ENCODE measurements at places on chromosomes 12 and 14.

GRCh38 chr12:108239378-108239777 is 99.7 kb downstream of the CMKLR1 start:
- DNase-seq, result no peak

DNA sequence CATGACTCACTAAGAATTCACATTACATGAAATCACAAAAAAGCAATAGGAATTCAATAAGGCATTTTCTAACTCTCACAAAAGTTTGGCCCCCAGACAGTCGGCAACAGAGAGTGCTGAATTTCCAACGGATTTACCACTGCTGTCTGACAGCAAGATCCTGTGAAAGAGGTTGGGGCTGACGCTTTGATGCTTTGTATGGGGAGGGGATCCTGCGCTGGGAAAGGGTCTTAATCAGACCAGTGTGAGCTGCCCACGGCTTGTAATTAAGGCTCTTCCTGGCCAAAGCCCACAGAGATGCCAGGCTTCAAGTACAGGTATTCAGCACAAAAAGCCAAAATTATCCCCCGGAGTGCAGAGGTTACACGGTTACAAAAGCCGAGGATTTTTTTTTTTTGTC is 66.8 kb upstream of the TMCC3 start:
- no peak for DNase-seq

GRCh38 chr14:67140556-67140955 is 48.7 kb upstream of the GARIN2 start:
- DNase-seq, result no peak

DNA sequence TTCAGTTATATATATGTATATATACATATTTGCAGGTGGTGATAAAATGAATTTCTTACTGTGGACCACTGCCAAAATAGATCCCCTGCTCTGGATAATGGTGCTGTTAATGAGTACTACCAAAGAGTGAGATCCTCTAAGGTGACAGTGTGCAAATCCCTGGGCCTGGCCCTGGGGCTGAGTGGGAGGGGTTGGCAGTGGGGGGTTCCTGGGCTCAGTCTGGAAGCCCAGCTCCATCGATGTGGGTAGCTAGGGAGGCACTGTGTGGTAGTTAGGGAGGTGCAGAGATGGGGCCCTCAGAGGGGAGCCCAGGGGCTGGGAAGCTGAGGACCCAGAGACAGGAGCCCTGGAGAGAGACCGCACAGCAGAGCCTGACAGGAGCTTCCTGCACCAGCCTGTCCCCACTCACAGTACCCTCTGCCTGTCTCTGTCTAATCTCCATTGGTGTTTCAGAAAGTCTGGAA is 9.1 kb downstream of the KRT8 start:
- no peak for DNase-seq

GRCh38 chr12:132729541-132730320 is 19.1 kb downstream of the PGAM5 start:
- no peak for DNase-seq

GRCh38 chr12:77847060-77847541 is 16.4 kb downstream of the NAV3 start:
- DNase-seq, result no peak

GRCh38 chr14:94051115-94051514 is 25.0 kb downstream of the OTUB2 start:
- DNase-seq, result no peak

DNA sequence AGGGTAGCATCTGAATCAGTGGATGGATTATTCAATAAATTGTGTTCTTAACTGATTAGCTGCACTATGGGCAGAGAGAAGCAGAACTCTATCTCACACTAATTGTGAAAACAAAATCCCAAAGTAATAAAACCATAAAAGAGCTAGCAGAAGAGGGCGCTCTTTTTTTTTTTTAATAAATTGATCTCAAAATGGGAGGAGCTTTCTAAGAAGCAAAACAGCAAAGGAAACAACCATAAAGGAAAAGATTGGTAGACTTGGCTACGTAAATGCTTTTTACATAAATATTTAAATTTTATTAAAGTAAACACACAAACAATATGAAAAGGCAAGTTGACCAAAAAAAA is 1.5 kb upstream of the TM7SF3 start:
- no peak for DNase-seq

GRCh38 chr12:12349711-12350665 is at the start of gene MANSC1:
TSS of gene MANSC1 (minus strand) at chr12:12350242. CDS start at chr12:12343314, 6,928 bp downstream.
- peak; percentile 53 for DNase-seq

DNA sequence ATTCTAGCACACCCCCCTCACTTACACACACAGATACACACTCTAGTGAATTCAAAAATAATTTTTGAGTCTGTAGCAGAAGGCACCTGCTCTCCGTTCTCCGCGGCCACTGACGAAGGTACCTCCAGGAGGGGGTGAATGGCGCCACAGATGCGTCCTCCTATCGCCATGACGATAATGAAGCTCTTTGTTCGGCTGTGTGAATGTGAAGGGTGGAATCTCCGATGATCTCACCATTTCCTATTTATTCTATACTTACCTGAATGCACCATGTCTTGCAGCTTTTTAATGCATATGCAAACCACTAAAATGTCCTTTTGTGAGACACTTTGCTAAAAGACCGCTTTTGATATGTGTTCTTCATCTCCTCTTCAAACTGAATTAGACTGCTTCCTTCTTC is 162.7 kb downstream of the EGLN3 start:
- DNase-seq, result no peak

- no peak for DNase-seq
These were observed 155.1 kb upstream of the FUT8 start for GRCh38 chr14:65257425-65257824.

- DNase-seq, result no peak
These were observed 489 bp downstream of the CEP290 start for GRCh38 chr12:88141425-88141773.

- peak; percentile 41 for DNase-seq
These were observed 67.0 kb downstream of the PRKCH start for GRCh38 chr14:61388173-61388975.

DNA sequence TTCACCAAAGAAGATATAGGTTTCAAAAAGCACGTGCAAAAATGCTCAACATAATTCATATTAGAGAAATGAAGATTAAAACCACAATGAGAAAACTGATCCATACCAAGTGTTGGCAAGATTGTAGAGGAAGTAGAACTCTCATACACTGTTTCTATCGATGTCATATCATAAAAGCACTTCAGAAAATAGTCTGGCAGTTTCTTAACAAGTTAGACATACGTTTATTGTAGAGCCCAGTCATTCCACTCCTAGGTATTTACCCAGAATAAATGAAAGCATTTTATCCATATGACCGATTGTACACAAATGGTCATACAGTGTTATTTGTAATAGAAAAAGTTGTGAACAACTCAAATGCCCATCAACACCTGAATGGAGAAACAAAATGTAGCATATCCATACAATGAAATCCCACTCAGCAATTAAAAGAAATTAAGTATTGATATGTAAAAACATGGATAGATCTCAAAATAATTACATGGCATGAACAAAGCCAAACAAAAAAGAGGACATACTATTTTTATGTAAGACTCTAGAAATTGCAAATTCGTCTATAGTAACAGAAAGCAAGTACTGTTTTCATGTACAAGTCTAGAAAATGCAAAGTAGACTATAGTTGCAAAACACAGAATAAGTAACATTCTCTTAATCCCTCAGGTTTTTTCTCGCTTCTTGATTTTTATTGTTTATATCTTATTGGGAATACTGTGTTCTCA is 41.0 kb downstream of the USP15 start:
- DNase-seq, result no peak

GRCh38 chr12:121038861-121039668 is at the start of gene OASL:
TSS of gene OASL (minus strand) at chr12:121039246. CDS start at chr12:121038971, 275 bp downstream.
- peak; percentile 51 for DNase-seq

GRCh38 chr12:57899010-57899662 is 42.2 kb upstream of the ATP23 start:
- DNase-seq, result peak; percentile 79

- no peak for DNase-seq
These were observed 163.5 kb downstream of the KIF26A start for GRCh38 chr14:104301731-104302460.

GRCh38 chr12:92562063-92562734 is 140.6 kb upstream of the PLEKHG7 start:
- no peak for DNase-seq

DNA sequence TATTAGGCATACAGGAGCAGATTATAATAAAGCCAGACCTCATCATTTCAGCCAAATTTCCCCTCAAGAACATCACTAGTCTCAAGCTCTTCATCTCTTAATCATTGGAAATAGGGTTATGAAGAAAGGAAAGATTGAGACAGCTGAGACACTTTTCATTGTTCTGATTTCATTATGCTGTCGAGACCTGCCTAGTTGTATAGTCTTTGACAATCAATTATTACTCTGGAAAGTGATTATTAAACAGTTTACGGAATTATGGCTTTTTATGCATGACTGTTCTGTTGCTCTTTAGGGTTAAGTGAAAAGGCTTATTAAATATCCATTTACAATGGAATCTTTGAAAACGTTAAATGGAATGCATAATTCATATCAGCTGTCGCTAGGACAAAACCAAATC is 48.3 kb downstream of the TTC6 start:
- no peak for DNase-seq

- DNase-seq, result no peak
These were observed 29.8 kb downstream of the BCL11B start for GRCh38 chr14:99242238-99242637.

DNA sequence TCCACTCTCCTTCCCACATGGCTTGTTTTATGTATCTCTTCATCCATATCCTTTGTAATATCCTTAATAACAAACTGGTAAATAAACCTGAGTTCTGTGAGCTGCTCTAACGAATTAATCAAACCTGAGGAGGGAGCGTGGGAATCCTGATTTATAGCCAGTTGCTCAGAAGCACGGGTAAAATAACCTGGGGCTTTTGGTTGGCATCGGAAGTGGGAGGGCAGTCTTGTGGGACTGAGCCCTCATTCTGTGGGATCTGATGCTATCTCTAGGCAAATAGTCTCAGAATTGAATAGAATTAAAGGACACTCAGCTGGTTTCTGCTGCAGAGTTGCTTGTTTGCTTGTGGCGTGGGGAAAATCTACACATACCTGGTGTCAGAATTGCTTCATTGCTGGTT is 17.5 kb upstream of the LDHB start:
- DNase-seq, result no peak

GRCh38 chr14:64474041-64474440 is 8.7 kb downstream of the AKAP5 start:
- no peak for DNase-seq

DNA sequence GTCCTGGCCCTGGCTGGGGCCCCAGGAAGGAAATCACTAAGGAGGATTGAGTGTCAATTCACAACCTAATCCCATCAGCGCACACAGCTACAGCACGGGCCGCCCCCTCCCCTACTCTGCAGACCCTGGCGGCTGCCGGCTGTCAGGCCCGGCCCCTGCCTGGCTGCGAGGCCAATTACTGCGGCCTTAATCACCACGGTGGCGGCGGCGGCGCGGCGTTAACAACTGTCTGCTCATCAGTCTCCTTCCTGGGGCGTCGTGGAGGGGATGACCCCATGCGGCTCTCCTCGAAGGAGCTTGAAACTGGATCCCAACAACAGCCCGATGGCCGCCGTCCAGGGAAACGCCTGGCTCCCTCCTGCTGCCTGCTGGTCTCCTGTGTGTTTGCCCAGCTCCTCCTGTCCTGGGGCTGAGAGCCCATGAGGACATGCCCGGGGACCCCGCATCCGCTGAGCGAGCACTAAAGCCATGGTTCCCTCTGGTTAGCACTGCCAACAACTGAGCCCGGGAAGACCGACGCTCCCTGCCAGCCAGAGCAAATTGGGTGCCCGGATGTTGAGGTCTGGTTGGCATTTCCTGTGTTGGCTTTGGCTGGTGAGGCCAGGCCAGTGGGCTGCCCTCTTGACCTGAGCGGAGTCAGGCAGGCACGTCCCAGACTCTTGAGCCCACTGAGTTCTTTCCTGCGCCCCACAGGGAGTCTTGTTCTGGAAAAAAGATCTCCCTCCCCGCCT is 21.8 kb upstream of the EIF2B2 start:
- DNase-seq, result no peak

DNA sequence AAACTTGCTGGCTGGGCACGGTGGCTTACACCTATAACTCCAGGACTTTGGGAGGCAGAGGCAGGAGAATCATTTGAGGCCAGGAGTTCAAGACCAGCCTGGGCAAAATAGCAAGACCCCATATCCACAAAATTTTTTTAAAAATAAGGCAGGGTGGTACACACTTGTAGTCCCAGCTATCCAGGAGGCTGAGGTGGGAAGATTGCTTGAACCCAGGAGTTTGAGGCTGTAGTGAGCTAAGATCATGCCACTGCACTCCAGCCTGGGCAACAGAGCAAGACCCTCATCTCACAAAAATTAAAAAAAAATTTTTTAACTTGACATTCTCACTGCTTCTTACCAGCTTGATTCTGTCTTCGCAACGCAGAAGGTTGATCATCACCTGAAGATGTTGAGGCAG is 39.5 kb downstream of the SSH1 start:
- no peak for DNase-seq

DNA sequence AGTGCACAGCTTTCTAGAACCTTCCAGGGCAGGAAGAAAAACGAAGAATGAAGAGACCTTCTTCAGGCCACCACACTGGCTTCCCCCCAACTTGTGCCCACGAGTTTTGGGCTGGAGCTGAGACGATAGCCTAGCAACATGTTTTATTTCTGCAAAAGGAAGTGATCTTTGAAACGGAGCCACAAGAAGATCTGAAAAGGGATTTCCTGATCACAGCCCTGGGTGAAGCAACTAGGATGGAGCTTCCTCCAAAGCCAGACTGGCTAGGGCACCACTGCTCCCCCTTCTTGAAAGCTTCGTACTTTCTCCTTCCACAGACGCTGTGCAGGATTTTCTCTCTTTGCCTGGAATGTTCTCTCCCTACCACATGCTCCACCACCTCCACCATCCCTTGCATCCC is 418.3 kb downstream of the MED13L start:
- DNase-seq, result no peak

- DNase-seq, result no peak
These were observed 49.1 kb downstream of the SSPN start for GRCh38 chr12:26244503-26244902.

- DNase-seq, result no peak
These were observed 146.7 kb downstream of the DYRK2 start for GRCh38 chr12:67795236-67795635.

GRCh38 chr14:38003746-38004609 is 203.7 kb upstream of the SSTR1 start:
- no peak for DNase-seq

DNA sequence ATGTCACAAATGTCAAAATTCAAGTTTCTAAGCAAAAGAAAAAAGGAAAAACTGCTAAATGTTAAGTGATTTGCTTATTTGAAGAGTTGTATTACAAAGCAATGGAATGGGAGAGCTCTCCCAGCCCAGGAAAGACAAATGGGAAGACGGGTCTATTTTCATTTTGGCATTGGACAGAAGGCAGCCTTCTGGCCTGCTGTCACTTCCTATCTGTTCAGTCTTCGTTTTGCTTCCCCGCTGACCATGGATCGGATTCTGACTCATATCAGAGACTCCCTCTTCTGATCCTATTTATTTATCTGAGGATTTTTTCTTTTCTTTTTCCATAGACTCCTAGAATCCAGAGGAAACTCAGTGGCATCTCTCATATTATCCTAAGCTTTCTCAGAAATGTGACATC is 634.9 kb downstream of the DIO2 start:
- DNase-seq, result no peak

DNA sequence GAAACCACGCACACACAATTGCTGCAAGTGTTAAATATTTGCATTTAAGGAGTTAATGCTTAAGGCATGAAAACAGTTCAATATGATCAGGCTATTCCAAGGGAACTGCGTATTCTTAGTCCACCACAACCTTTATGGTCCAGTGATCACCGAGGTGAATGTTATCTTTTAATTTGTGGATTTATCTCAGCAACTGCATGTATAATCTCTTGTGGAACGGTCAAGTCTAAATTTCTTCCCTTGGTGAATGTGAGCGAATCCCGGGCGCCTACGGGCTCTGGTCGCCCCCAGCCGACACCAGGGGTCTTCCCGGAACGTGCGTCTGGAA is 999 bp upstream of the AK7 start:
- no peak for DNase-seq

GRCh38 chr12:87274594-87275245 is 754.5 kb downstream of the C12orf50 start:
- no peak for DNase-seq

Data from activated CD4-positive, alpha-beta T cell treated with anti-CD3 and anti-CD28 coated beads, Interleukin-2, amount 50 U/mL, for 48 hours (primary cell).